ENCODE measurements at places on chromosomes 7 and 10. TPM values are rescaled to one million over a fixed set of nuclear protein-coding genes. Genes with fewer than 3 reads are reported as not detected.

GRCh38 chr7:74051629-74052410 is 23.8 kb downstream of the ELN start:
- DNase-seq, result peak; percentile 52

DNA sequence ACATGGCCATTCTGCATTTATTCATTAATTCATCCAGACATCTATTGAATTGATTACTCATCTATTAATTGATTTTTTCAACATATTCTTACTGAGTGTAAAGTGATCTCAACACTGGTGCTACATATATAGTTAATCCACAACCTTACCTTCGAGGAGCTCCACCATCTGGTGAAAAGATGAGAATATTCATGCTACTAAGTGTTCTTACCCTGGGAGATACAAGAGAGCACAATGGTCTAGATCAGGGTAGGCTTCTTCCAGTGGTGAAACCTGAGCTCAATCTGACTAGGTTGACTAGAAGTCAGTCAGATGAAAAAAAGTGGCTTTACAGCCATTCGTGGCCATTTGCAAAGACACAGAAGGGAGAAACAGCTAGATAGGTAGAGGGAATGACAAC is 507.4 kb downstream of the ANKRD7 start:
- DNase-seq, result no peak

The PAPOLB gene
- 0.07 TPM for total RNA-seq

DNA sequence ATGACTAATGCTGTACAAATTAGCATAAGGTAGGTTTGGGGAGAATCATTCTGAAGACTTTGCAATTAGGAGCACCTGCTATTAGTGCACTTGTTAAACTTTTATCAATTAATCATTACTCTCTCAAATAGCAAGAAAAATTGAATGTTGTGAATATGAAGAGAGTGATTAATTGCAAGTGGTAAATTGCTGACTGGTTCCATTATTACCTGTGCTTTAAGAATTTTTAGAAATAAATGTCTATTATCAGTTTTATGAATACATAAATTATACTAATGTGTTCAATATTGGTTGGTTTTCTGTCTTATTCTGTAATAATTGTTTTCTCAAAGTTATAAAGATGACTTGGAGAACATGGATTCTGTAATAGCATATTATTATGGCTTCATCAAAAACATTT is 47.3 kb upstream of the TMEM26 start:
- DNase-seq, result no peak

DNA sequence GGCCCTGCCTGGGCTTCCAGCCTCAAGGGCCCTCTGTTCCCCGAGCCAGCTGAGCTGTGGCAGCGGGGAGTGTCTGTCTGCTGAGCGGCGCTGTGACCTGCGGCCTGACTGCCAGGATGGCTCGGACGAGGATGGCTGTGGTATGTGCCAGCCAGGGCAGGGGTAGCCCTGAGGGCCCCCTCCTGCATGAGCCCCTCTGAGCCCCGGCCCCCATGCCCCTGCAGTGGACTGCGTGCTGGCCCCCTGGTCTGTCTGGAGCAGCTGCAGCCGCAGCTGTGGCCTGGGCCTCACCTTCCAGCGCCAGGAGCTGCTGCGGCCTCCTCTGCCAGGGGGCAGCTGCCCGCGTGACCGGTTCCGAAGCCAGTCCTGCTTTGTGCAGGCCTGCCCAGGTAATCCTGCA is 28.4 kb upstream of the ZNF467 start:
- DNase-seq, result no peak

- no peak for DNase-seq
Observed at GRCh38 chr7:127251465-127252376, 1.0 kb downstream of the GRM8 start.

GRCh38 chr7:17326378-17326777 is 27.9 kb downstream of the AHR start:
- DNase-seq, result no peak

GRCh38 chr10:53487019-53487983 is 714.7 kb upstream of the MBL2 start:
- DNase-seq, result no peak

DNA sequence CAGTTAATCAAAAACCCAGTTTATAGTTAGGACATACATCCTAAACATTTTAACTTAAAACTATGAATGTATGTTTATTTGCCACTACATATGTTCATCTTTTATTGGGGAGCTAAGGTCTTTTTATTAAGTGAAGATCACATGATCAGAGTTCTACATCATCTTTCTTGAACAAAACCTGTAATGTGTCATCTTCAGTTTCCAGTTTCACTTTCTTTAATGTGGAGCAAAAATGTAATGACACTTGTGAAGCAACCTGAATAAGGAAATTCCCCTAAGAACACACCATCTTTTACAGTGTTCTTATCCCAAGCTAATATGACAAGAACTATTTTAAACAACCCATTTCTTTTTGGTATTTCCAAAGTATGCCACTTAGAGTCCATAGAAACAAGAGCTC is 166.7 kb upstream of the BET1 start:
- no peak for DNase-seq

GRCh38 chr10:71431239-71432100 is 34.8 kb downstream of the CDH23 start:
- no peak for DNase-seq

The PRR15 gene
- 13.0 TPM for total RNA-seq

GRCh38 chr10:17781856-17782255 is 27.3 kb upstream of the MRC1 start:
- DNase-seq, result no peak

- no peak for DNase-seq
Observed at GRCh38 chr10:15202639-15203038, 34.1 kb upstream of the NMT2 start.

The COL28A1 gene
- 17.3 TPM for total RNA-seq

DNA sequence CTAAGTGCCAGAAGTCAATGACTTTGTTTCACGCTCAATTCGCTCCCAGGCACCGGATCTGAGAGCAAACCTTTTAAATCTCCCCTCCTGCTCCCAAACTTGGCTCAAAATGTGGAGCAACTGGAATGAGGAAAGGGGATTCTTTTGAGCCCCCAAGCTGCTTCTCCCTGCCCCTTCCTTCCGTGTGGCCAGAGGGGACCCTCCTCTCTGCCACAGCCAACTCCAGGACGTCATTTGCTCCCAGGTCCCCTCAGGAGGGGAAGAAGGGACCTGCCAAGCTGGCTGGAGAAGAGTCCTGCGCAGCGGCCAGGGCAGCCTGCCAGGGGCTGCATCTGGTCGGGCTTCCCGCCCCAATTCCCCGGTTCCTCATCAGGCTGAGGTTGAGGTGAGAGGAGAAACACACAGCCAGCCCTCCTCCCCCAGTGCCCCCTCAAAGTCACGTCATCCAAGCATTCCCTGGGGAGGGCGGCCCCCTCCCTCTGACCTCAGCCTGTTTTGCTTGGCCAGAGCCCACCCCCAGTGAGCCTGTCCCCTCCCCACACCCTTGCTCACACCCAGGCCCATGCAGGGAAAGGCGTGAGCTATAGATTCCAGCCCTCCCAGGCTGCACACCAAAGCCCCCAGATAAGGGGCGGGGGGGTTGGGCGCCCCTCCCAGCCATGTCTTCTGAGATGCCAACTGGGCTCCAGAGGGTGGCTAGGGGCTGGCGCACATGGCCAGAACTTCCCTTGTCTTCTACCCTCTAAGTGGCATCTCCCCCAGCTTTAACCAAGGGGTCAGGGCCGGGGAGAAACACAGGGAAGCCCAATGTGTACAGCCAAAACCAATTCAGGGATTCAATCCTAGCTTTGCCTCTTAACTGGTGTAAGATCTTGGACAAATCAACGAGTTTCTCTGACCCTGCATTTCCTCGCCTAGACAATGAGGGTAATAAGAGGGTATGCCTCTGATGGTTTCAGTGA is 35.0 kb downstream of the SH3PXD2A start:
- no peak for DNase-seq

- no peak for DNase-seq
Observed at GRCh38 chr10:6083523-6084475, 5.0 kb upstream of the RBM17 start.

The TRAPPC14 gene
- 29.6 TPM for total RNA-seq

DNA sequence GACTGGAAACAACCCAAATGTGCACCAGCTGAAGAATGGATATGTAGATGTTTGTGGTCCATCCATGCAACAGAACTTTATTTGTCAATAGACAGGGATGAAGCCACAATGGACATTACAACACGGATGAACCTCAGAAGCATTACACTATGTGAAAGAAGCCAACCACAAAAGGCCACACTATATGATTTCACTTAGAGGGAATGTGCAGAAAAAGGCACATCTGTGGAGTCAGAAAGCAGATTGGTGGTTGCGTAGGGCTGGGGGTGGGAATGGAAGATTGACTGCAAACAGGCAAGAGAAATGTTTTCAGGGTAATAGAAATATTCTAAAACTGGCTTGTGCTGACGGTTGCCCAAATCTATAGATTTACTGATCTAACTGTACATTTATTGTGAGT is 34.3 kb upstream of the WASHC2A start:
- no peak for DNase-seq

DNA sequence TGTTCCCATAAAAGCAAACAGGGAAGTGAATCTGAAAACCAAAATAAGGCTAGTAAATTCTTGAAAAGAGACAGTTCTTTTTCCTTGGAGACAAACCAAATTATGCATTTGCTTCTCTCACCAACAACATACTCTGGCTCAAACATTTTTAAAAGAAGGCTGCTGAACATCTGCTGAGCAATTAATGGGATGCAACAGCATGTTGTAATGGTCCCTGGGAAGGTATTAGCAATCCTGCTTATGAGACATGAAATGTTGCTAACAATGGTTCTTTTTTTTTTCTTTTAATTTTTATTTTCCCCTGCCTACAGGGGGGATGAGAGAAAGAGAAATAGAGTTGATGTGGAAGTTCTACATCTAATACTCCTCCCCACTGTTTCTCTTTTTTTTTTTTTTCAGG is 572.1 kb downstream of the SORCS1 start:
- DNase-seq, result no peak

- no peak for DNase-seq
Observed at GRCh38 chr10:124672181-124672638, 72.0 kb downstream of the FAM53B start.

The IFIT1B gene
- not detected for total RNA-seq

The OR2A7 gene
- 9.3 TPM for total RNA-seq

DNA sequence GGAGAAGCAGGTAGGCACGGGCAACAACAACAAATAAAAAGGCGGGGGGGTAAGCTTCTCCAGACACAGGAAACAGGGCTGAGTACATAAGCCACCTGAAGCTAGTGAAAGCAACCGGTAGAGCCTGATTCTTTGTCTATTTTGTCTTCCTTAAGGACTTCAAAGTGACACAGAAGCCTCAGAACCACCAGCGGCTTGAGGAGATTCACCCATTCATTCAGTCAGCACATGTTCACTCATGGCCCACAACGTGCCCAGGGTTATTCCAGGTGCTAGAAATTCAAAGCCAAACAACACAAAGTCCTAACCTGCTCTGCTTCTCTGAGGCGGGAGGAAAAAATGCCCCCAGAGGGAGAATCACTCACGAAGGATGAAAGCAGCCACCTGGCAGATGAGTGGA is 69.3 kb upstream of the C7orf33 start:
- DNase-seq, result no peak

DNA sequence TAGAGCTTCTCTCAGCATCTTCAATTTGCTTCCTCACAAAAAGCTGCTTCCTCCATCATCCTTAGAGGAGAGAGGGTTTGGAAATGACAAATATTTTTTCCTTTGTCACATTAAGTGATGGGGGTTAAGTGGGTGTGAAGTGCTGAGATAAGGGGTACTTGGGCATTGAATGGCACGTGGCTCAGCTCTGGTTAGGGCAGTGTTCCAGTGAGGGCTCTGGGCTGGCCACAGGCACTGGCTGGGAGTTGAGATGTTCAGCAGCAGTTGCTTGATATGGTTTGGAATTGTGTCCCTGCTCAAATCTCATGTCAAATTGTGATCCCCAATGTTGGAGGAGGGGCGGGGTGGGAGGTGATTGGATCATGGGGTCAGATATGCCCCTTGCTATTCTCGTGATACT is 33.7 kb upstream of the CHCHD3 start:
- DNase-seq, result no peak

- no peak for DNase-seq
Observed at GRCh38 chr10:7345717-7346116, 65.1 kb downstream of the SFMBT2 start.

- DNase-seq, result no peak
Observed at GRCh38 chr10:11026773-11027172, 9.1 kb downstream of the CELF2 start.

DNA sequence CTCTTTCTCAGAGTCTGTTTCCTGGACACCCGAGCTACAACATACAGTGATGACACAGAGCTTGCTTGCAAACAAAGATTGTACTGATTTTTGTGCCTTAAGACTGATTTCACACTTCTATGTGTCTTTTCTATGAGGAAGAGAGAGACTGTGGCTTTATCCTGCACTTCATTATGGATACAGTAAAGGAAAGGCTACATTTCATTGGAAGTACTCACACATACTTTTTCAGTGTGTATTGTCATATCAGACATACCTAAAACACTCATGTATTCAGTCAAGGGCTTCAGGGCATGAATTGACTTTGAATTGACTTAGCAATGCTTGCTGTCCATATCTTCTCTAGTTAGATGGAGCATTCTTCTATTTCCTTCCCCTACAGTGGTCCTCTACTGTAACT is 135.5 kb upstream of the IMMP2L start:
- no peak for DNase-seq

GRCh38 chr10:80530251-80530650 is 7.5 kb upstream of the SH2D4B start:
- DNase-seq, result no peak

- no peak for DNase-seq
Observed at GRCh38 chr10:2296179-2296891, 559.0 kb upstream of the ADARB2 start.

The OR2A12 gene
- total RNA-seq, result not detected

- DNase-seq, result no peak
Observed at GRCh38 chr10:102776779-102777456, 33.2 kb downstream of the WBP1L start.

GRCh38 chr10:69908124-69908523 is 106.4 kb downstream of the COL13A1 start:
- no peak for DNase-seq

The SRGN gene
- total RNA-seq, result not detected

GRCh38 chr7:155003092-155003375 is at the start of gene PAXIP1:
Gene PAXIP1 (minus strand): TSS chr7:155003124. CDS start chr7:155002929, 195 bp downstream.
- peak; percentile 63 for DNase-seq

The IQUB gene
- 2.5 TPM for total RNA-seq

GRCh38 chr10:69723653-69724052 is 78.1 kb upstream of the COL13A1 start:
- DNase-seq, result no peak

- DNase-seq, result no peak
Observed at GRCh38 chr7:2638224-2638991, 6.6 kb downstream of the TTYH3 start.

- no peak for DNase-seq
Observed at GRCh38 chr7:86904949-86905834, 154.3 kb downstream of the ELAPOR2 start.

- DNase-seq, result no peak
Observed at GRCh38 chr7:17118412-17118811, 180.0 kb upstream of the AHR start.
